Panc1 (cell line): ENCODE measurements at places on chromosomes 6 and 20.

- DNase-seq, result no peak
These were observed 210.6 kb upstream of the CDH4 start for GRCh38 chr20:61041481-61041880.

- DNase-seq, result no peak
These were observed 264.9 kb upstream of the PLCB4 start for GRCh38 chr20:8803941-8804340.

- no peak for DNase-seq
These were observed 9.4 kb upstream of the GATA5 start for GRCh38 chr20:62485062-62485700.

DNA sequence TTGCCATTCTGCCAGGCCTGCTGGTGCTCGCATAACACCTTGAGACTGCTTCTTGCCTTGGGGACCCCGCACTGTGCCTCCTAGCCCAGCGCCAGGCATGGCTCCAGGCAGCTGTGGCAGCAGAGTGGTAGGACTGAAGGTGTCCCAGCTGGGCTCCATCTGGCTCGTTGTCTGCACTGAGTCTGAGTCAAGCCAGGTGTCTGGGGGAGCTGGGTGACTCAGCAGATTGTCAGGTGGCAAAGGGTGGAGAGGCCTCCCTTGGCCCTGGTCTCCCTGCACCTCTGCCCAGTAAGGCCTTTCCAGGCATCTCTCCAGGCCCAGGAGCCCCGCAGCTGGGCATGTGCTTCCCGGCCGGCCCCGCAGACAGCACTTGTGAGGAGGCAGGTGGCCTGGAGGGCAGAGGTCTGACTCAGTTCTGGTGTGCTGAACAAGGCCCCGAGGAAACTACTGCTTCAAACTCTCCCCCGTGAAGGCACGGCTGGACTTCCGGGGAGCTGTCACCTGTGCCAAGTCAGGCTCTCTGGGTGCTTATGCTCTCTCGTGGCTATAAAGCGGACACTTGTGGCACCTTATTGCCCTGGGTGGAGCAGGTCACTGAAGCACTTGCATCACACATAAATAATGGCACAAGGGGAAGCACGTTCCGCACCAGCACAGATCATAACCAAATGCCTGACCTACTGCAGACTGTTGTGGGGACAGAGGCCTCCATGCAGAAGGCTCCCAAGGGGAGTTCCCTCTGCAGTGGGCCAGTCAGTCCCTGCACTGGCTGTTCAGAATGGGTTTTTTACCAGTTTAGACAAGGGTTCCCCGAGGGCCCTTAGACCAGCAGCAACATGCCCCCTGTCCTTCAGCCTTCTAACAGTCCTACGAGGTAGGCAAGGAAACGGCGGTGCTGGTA, 27.5 kb downstream of the FOXC1 start:
- DNase-seq, result no peak

DNA sequence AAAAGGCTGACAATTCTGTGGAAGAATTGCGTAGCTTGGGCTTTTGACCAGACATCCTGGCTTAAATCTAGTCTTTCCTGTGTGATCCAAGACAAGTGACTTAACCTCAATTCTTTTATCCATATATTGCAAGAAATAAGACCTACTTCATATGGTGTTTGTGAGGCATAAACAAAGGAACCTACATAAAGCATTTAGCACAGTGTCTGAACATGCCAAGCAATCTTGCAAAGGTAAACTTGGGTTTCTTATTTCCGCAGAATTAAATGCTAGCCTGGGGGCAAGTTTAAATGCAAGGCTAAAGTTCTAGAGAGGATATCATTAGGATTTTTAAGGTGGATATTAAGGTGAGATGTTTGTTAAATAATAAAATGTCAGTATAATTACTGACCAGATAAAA, 47.9 kb downstream of the HDDC2 start:
- no peak for DNase-seq

GRCh38 chr6:209432-210103, 82.7 kb upstream of the DUSP22 start:
- no peak for DNase-seq

- no peak for DNase-seq
These were observed 200.2 kb upstream of the ID4 start for GRCh38 chr6:19637010-19637409.
